ENCODE measurements at places on chromosomes 2 and 18. TPM values are rescaled to one million over a fixed set of nuclear protein-coding genes. Genes with fewer than 3 reads are reported as not detected.

DNA sequence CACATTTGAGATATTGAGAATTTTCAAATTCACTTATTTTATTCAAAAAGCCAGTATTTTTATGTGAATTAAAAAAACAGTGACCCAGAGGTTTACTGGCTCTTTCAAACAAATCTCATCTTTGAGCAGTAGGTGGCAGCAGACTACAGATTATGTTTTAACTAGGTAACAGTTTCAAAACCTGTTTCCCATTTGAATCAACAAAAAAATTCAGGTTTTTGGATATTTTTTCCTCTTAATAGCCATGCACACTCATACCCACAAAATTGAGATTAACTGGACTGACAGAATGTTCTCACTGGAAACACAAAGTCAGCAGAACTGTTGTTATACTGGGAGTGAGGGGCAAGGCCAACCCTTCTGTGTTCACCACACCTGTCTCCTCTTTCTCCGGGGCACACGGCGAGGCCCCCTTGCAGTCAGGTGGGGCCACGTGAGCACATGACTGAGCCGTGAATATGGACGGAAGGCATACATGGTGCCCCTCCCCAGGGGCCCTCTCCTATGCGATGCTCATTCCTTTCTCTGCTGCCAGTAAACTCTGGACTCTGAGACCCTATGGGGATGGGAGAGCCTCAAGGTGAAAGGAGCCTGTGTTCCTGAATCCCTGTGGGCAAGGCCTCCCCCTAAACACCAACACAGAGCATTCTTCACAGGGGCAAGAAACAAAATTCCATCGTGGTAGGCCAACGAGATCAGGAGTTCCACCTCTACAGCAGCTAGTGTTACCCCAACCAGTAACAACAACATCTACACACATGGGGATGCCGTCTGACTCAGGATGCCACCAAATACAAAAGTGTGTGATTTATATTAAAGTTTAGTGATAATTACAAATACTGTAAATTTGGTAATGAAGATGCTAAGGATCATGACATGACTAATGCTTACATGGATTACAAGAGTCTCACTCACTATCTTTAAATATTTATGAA lies 80.4 kb downstream of the LPIN2 start:
- DNase-seq, result no peak
- no peaks in the 10 kb centered on the region for H3K27me3 ChIP-seq
- peaks cover 32% of the 10 kb centered on the region for H3K36me3 ChIP-seq
- no peak overlapping the region for H3K4me3 ChIP-seq
- H3K27ac ChIP-seq, result no peak overlapping the region
- H3K4me1 ChIP-seq, result peaks cover 17% of the 10 kb centered on the region

DNA sequence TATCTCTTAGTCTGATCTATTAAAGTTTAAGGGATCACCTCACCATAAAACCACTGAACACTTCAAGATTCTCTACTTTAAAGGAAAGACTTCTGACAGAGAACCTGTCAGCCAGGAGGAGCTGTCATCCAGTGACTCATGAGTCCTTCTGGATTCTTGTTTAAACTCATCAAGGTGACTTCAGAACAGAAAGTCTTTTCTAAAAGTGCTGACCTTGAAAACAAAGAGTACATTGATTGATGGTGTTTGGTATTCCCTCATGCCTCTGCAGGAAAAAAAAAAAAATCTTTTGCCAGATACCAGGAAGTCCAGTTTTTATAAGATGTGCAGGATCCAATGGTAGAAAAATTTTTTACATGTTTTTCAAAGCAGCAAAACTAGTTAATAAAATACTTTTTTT lies 12.3 kb downstream of the DSG2 start:
- H3K36me3 ChIP-seq, result no peaks in the 10 kb centered on the region
- no peaks in the 10 kb centered on the region for H3K4me1 ChIP-seq
- no peak overlapping the region for H3K27ac ChIP-seq

GRCh38 chr2:1584691-1585485 lies 159.4 kb downstream of the PXDN start:
- H3K27me3 ChIP-seq, result no peaks in the 10 kb centered on the region
- no peak overlapping the region for H3K27ac ChIP-seq
- no peaks in the 10 kb centered on the region for H3K36me3 ChIP-seq
- DNase-seq, result no peak
- H3K4me3 ChIP-seq, result no peak overlapping the region

DNA sequence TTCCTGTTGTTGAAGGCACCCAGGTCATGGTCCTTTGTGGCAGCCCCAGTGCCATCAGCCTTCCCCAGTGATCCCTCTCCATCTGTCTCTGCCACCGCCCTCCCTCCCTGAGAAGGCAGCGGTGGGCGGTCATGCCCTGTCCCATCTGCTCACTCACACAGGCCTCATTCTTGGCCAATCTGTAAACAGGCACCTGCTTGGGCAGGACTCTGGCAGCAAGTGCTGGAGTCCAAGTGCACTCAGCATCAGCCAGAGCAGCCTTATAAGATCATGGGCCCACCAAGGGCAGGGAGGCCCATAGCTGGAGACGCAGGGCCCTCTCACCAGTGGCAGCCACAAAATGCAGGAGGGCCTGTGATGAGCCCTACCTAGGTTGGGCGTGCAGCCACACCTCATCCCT lies 140.9 kb downstream of the TWIST2 start:
- H3K4me1 ChIP-seq, result no peaks in the 10 kb centered on the region
- H3K4me3 ChIP-seq, result no peak overlapping the region
- no peak for DNase-seq

DNA sequence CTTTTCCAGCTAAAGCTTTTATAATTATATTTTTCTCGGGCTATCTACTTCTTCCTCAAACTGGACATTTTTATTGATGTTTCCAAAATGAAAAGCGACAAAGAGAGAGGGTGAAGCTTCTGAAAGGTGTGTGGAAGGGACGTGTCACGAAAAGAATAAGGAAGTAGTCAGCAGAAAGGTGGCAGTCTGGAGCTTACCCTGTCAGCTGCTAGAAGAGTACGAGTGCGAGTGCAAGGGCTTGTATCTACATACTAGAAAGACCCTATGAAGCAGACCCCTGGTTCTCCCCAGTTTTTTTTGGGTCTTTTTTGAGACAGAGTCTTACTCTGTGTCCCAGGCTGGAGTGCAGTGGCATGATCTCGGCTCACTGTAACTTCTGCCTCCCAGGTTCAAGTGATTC lies 14.6 kb downstream of the FHL2 start:
- no peak for DNase-seq
- no peak overlapping the region for H3K4me3 ChIP-seq
- no peaks in the 10 kb centered on the region for H3K27me3 ChIP-seq
- H3K4me1 ChIP-seq, result peaks cover 29% of the 10 kb centered on the region
- peak overlapping the region; percentile 43 for H3K27ac ChIP-seq

GRCh38 chr2:24315669-24316068 lies 44.7 kb downstream of the ITSN2 start:
- no peak overlapping the region for H3K27ac ChIP-seq
- H3K4me3 ChIP-seq, result no peak overlapping the region
- H3K27me3 ChIP-seq, result no peaks in the 10 kb centered on the region
- H3K4me1 ChIP-seq, result no peaks in the 10 kb centered on the region
- DNase-seq, result no peak

Gene GPR39
- total RNA-seq, result 2.7 TPM

Measured in thoracic aorta (tissue), 2 donors.